ENCODE measurements at places on chromosomes 3 and 15.

DNA sequence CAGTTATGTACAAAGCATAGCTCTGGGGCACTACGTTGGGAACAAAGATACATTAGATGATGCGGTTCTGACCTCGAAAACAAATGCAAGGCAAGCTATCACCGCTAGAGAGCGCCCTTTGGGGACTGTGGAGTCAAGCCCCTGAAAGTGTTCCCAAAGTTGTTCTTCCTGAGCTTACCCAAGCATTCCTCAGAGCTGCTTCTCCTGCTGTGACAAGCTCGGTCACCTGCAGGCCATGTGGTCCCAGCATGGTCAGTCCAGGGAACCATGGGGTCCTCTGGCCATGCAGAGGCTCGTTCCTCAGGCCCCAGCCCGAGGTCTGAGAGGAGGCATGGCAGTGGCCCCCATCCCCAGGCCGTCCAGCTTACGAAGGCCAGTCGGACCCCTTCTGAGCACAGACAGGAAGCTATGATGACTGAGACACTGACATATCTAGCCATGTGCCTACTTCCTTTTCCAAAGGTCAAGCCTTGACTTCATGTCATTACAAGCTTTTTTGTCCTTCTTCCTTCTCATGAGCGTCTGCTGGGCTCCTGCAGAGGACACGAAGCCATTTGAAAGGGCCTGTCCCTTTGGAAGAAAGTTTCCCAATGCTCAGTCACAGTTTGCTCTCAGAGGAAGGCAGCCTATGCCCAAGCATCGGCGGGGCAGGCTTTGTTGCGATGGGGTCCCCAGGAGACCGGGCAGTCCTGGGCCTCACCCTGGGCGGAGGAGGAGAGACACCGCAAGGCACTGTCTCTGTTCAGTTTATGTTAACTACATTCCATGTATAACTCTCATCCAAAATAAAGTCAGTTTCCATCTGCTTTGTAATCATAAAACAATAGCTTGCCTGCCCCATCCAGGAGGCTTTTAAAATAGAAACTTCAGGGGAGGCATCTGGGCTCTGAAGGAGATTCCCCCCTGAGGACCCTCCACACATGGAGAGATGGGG, 79.3 kb downstream of the ATP10A start:
- no peak overlapping the region for H3K4me3 ChIP-seq
- H3K4me1 ChIP-seq, result peaks cover 26% of the 10 kb centered on the region
- H3K27me3 ChIP-seq, result no peaks in the 10 kb centered on the region
- H3K27ac ChIP-seq, result no peak overlapping the region
- DNase-seq, result peak; percentile 45

DNA sequence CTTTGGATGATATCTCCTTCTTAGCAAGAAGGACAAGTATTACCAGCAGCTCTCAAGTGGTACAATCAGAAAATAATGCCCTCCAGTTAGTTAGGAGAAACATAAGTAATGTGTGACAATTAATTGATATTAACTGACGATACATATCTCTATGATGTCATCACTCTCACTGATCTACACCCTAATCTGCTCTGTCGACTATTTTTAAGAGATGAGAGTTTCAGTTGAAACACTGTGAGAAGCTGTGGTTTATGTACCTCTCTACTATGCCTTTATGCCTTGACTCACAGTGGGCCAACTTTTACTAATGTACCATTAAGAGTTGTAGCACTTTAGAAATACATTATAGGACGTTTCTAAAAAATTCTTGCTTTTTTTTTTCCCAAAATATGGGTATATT, 8.6 kb downstream of the CEP152 start:
- no peaks in the 10 kb centered on the region for H3K4me1 ChIP-seq
- DNase-seq, result no peak
- H3K27ac ChIP-seq, result no peak overlapping the region

GRCh38 chr3:133945381-133946095, 49.9 kb upstream of the RAB6B start:
- H3K27me3 ChIP-seq, result no peaks in the 10 kb centered on the region
- DNase-seq, result no peak
- H3K4me1 ChIP-seq, result peaks cover 9% of the 10 kb centered on the region
- no peak overlapping the region for H3K4me3 ChIP-seq
- H3K27ac ChIP-seq, result no peak overlapping the region

DNA sequence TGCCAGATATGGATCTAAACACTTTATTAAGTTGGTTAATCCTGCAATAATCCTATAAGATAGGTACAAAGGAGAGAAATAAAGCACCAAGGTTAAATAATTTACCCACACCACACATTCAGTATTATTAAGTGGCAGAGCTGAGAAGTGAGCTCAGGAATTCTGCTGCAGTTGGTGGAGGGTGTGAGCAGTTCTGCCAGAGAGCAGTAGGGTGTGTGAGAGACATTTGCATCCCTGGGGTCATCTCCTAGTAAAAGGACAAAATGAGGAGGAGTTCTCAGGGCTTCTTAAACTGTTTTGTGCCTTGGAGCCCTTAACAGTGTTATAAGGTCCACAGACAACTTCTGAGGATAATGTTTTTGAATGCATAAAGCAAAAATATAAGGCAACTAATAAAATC, 484.5 kb downstream of the TAFA4 start:
- no peak for DNase-seq
- no peak overlapping the region for H3K27ac ChIP-seq
- no peaks in the 10 kb centered on the region for H3K27me3 ChIP-seq

GRCh38 chr15:95793231-95793630, 537.3 kb upstream of the NR2F2 start:
- no peaks in the 10 kb centered on the region for H3K4me1 ChIP-seq
- no peak overlapping the region for H3K27ac ChIP-seq
- H3K36me3 ChIP-seq, result no peaks in the 10 kb centered on the region
- no peak overlapping the region for H3K4me3 ChIP-seq

GRCh38 chr3:159741281-159741680, 247.4 kb upstream of the IL12A start:
- H3K4me1 ChIP-seq, result no peaks in the 10 kb centered on the region
- no peak overlapping the region for H3K27ac ChIP-seq
- no peaks in the 10 kb centered on the region for H3K27me3 ChIP-seq
- no peaks in the 10 kb centered on the region for H3K36me3 ChIP-seq
- no peak overlapping the region for H3K4me3 ChIP-seq
- no peak for DNase-seq

GRCh38 chr15:78168608-78169007, 19.4 kb downstream of the IDH3A start:
- no peak for DNase-seq
- H3K27ac ChIP-seq, result no peak overlapping the region
- no peak overlapping the region for H3K4me3 ChIP-seq
- peaks cover 8% of the 10 kb centered on the region for H3K4me1 ChIP-seq
- H3K27me3 ChIP-seq, result no peaks in the 10 kb centered on the region

DNA sequence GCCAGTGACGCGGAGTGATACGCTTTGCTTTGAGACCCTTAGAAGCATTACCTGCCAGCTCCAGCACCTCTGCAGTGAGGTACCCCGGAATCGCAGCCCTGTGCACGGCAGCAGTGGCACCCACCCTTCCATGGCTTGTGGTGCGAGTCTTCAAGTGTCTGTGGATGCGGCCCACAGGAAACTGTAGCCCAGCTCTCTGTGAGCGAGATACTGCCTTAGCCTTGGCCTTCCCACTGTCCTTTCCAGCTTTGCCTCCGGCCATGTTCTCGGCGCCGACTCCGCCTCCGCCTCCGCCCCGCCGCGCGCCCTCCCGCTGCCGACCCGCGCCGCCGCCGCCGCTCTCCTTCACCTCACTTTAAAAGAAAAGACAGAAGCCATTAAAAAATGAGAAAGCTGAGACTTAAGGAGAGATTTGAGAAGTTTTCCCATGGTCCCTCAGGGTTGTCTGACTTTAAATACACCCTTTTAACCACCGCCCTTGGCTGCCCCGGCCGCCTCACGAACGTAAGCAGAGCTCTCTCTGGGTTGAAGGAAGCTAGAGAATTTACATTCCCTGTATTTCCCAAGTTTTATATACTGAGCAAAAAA, 78.5 kb upstream of the FAM174B start:
- no peak overlapping the region for H3K27ac ChIP-seq
- peak overlapping the region; percentile 63 for H3K4me3 ChIP-seq
- no peaks in the 10 kb centered on the region for H3K36me3 ChIP-seq
- peaks cover 2% of the 10 kb centered on the region for H3K4me1 ChIP-seq

DNA sequence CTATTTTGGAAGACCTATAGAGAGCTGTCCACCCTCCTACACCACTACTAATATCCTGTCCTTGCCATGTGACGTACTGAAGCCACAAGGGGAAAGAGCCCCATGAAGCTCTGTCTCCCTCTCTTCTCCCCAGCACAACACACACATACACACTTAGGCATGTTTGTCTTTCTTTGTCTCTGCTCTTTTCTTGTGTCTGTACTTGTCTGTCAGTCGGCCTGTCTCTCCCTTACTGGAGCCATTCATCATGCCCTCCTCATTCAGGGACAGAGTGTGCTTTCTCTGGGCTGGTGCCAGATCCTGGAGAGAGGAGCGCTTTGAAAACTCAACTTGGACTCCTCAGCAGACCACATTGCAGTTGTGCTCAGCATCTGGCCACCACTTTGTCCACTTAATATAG, 47.6 kb downstream of the PSMD6 start:
- peaks cover 69% of the 10 kb centered on the region for H3K4me1 ChIP-seq
- no peak overlapping the region for H3K27ac ChIP-seq
- H3K4me3 ChIP-seq, result no peak overlapping the region
- no peak for DNase-seq

- no peaks in the 10 kb centered on the region for H3K4me1 ChIP-seq
- no peak overlapping the region for H3K4me3 ChIP-seq
- no peaks in the 10 kb centered on the region for H3K27me3 ChIP-seq
- H3K36me3 ChIP-seq, result no peaks in the 10 kb centered on the region
- no peak for DNase-seq
- no peak overlapping the region for H3K27ac ChIP-seq
Observed at GRCh38 chr3:18044971-18045880, 302.8 kb upstream of the TBC1D5 start.

All from CD4-positive, alpha-beta T cell (primary cell).